Stimulated activated CD8-positive, alpha-beta memory T cell treated with anti-CD3 and anti-CD28 coated beads, Interleukin-15, amount 100 ng/mL, for 4 hours (primary cell): ENCODE measurements at places on chromosomes 13 and 19.

DNA sequence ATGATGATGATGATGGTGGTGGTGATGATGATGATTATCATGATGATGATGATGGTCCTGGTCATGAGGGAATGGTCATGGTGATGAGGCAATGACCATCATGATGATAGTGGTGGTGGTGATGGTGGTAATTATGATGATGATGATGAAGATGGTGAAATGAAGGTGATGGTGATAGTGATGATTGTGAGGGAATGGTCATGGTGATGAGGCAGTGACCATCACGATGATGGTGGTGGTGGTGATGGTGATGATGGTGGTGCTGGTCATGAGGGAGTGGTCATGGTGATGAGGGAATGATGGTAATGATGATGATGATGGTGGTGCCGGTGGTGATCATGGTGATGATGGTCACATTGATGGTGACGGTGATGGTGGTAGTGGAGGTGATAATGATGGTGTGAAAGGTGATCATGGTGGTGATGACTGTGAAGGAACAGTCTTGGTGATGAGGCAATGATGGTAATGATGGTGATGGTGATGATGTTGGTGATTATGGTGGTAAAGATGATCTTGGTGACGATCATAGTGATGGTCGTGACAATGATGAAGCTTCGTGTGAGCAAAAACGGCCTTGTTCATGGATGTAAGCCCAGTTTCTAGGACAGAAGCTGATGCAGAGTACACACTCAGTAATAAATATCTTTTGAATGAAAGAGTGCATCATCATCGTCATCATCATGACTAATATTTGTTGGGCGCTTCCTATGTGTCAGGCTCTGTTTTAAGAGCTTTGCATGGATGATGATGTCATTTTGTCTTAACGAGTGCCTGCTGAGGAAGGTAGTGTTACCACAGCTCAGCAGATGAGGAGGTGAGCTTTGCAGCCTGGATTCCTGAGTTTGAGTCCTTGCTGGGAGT lies 17.3 kb downstream of the SBK2 start:
- DNase-seq, result no peak

- DNase-seq, result no peak
These were observed 22.0 kb downstream of the ELAVL1 start for GRCh38 chr19:7983286-7983950.

GRCh38 chr19:49564616-49565045 lies 15.7 kb downstream of the NOSIP start:
- no peak for DNase-seq

- no peak for DNase-seq
These were observed at the start of gene MAMSTR for GRCh38 chr19:48719263-48720171. TSS of gene MAMSTR (minus strand) at chr19:48719725. CDS start at chr19:48719031, 694 bp downstream.

- DNase-seq, result no peak
These were observed 24.4 kb downstream of the IL17D start for GRCh38 chr13:20727856-20728255.

GRCh38 chr19:720345-721160 lies 11.8 kb downstream of the PALM start:
- no peak for DNase-seq

- DNase-seq, result no peak
These were observed 17.9 kb downstream of the DEDD2 start for GRCh38 chr19:42199440-42200115.

DNA sequence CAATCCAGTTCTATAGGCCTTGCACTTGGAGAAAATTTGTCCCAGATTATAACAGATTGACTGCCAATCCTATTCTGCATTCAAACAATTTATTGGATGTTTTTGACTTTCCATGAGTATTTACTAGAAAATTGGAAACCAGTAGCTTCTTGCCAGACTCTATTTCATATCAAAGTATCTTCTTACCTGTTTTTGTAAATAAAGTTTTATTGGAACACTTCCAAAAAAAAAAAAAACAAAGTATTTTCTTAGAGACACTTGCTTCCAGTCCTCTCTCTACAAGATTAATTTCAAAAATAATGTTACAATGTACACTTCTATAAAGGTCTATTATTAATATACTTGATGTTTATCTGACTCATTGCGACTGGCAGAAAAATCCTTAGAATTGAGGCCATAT lies 209.2 kb upstream of the PCDH9 start:
- no peak for DNase-seq

DNA sequence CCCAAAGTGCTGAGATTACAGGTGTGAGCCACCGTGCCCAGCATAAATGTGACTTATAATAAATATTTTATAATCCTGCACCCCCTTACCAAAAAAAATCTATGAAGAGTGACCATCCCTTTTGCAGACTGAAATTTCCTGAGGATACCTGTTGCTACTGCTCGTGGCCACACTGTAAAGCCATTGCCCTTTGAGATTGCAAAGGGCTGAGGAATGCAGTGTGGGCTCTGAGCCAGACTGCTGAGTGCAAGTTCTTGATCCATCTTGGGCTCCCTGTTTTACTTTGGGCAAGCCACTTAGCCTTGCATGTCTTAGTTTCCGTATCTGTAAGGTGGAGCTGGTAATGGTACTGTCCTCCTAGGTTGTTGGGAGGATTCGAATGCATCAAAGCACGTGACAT lies 23.4 kb downstream of the SIPA1L3 start:
- DNase-seq, result no peak

GRCh38 chr13:79401259-79402070 lies 4.6 kb downstream of the RBM26 start:
- DNase-seq, result no peak

GRCh38 chr13:51796546-51796945 lies 7.4 kb downstream of the DHRS12 start:
- no peak for DNase-seq

DNA sequence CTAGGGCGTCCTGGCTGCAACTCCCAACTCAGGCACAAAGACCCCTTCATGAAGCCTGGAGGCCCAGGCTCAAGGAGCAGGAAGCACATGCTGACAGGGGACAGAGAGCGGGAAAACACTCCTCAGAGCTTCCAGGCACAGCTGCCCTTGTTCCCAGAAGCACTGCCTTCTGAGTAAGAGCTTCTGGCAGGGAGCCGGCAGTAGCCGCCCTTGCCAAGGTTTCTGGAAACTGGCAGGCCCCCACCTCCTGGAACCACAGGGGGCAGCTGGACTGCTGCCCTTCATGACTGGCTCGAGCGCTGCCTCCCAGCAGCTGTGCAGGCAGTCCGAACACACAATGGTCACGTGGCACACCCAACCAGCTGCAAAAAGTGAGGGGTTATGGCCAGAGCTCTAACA lies 33.6 kb upstream of the EPHX3 start:
- no peak for DNase-seq

DNA sequence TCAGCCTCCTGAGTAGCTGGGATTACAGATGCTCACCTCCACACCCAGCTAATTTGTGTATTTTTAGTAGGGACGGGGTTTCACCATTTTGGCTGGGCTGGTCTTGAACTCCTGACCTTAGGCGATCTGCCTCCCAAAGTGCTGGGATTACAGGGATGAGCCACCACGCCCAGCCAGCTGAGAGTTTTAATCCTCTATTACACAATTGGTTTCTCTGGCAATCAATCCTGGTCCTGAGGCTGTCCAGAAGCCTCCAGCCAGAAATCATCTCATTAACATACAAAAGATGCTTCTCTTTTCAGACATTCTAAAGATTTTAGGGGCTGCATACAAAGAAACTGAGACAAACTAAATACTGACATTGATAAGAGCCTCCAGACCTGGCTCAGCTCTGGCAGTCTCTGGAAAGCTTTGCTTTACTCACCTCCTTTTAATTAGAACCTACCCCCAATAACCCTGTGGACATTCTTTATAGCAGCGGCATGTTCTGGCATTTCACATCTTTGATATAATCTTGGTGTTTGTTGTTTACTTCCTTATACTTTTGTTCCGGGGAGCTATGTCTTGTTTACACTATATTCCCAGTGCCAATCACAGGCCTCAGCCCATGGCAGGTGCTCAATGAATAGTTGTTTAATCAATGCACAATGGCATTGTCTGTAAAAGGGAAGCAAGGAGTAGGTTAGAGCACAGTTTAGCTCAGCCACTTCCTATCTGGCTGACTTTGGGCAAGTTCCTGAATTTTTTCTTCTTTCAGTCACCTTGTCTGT lies 4.1 kb upstream of the ZNF724 start:
- DNase-seq, result no peak

GRCh38 chr19:7648265-7649014 lies 11.5 kb downstream of the STXBP2 start:
- DNase-seq, result no peak

DNA sequence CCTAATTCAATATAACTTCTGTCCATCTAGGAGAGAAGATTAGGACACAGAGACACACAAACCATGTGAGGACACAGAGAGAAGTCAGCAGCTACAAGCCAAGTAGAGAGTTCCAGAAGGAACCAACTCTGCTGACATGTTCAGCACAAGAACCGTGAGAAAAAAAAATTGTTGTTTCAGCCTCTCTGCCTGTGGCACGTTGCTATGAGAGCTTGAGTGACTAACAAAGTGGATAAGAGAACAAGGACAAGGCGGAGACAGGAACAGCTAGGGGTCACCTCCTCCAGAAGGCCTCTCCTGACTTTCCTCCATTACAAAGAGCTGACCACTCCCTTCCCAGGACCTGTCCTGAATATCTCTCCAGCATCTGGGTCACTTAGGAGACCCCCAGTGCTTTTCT lies 5.6 kb upstream of the SIGLEC12 start:
- DNase-seq, result no peak

- no peak for DNase-seq
These were observed 34.1 kb upstream of the POMP start for GRCh38 chr13:28624707-28625432.

DNA sequence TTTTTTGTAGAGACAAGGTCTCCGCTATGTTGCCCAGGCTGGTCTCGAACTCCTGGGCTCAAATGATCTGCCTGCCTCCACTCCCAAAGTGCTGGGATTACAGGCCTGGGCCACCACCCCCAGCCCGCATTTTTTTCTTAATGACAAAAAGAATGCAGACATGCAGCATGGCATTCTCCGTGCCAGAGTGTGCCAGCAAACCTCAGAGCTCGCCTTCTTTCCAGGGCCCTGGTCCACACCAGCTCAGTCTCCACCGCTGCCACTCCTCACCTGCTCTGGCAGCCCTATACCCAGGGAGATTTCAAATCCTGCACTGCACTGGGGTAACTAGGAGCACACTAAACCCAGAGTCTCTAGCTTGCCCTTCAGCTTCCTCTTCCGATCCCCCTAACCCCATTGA lies 41.7 kb downstream of the ZIC5 start:
- DNase-seq, result no peak

GRCh38 chr19:39413272-39413910 lies 922 bp downstream of the PLEKHG2 start:
- no peak for DNase-seq
